ENCODE measurements at places on chromosomes 11 and 22.

DNA sequence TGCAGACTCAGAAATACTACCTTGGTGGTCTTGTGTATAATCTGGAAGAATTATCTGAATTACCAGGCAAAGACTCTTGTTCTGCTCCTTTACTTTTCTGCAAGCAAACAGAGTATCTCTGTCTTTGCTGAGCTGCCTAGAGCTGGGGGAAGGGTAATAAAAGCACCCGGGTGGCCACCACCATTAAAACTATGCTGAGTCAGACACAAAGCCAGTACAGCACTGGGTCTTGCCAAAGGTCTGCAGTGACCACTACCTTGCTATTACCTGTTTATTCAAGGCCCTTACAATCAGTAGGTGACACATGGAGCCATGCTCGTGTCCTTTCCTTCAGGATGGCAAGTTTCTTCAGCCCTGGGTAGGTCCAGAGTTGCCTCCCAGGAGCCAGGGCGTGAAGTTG, 420.6 kb upstream of the CNTN5 start:
- no peak for DNase-seq
- no peak overlapping the region for H3K4me3 ChIP-seq
- no peaks in the 10 kb centered on the region for H3K27me3 ChIP-seq
- no peaks in the 10 kb centered on the region for H3K36me3 ChIP-seq
- no peak overlapping the region for H3K27ac ChIP-seq

DNA sequence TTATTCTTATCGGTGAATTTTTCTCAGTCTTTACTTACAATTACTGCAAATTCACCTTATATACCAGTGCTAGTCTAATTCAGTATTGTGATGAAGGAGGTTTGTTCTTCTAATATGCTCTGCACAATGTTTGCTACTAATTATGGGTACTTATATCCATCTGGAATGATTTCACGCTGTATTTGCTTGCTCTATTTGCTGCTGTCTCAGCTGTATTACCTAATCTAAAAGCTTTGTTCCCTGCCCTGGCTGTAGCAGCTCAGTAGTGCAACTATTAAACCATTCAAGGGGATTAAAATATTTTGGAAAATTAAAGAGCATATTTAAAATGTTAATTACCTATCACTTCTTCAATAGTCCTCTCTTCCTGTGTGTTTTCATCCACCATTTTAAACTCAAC, 375.3 kb downstream of the LUZP2 start:
- no peak overlapping the region for H3K27ac ChIP-seq
- no peaks in the 10 kb centered on the region for H3K27me3 ChIP-seq
- H3K4me3 ChIP-seq, result no peak overlapping the region
- no peak for DNase-seq
- H3K4me1 ChIP-seq, result no peaks in the 10 kb centered on the region

GRCh38 chr22:45631140-45631840, 40.3 kb upstream of the ATXN10 start:
- no peak for DNase-seq
- no peak overlapping the region for H3K4me3 ChIP-seq
- H3K36me3 ChIP-seq, result no peaks in the 10 kb centered on the region
- H3K27ac ChIP-seq, result no peak overlapping the region

- no peak for DNase-seq
- H3K27me3 ChIP-seq, result no peaks in the 10 kb centered on the region
- H3K4me3 ChIP-seq, result no peak overlapping the region
- no peaks in the 10 kb centered on the region for H3K36me3 ChIP-seq
Observed at GRCh38 chr22:31995807-31996206, 47.3 kb upstream of the SLC5A1 start.

GRCh38 chr11:107651672-107652071, 60.2 kb downstream of the SLN start:
- no peak for DNase-seq
- no peaks in the 10 kb centered on the region for H3K36me3 ChIP-seq
- H3K4me3 ChIP-seq, result no peak overlapping the region

- H3K27me3 ChIP-seq, result no peaks in the 10 kb centered on the region
- DNase-seq, result no peak
- no peak overlapping the region for H3K4me3 ChIP-seq
- H3K36me3 ChIP-seq, result no peaks in the 10 kb centered on the region
- H3K4me1 ChIP-seq, result no peaks in the 10 kb centered on the region
Observed at GRCh38 chr22:23237841-23238240, 57.5 kb downstream of the BCR start.

DNA sequence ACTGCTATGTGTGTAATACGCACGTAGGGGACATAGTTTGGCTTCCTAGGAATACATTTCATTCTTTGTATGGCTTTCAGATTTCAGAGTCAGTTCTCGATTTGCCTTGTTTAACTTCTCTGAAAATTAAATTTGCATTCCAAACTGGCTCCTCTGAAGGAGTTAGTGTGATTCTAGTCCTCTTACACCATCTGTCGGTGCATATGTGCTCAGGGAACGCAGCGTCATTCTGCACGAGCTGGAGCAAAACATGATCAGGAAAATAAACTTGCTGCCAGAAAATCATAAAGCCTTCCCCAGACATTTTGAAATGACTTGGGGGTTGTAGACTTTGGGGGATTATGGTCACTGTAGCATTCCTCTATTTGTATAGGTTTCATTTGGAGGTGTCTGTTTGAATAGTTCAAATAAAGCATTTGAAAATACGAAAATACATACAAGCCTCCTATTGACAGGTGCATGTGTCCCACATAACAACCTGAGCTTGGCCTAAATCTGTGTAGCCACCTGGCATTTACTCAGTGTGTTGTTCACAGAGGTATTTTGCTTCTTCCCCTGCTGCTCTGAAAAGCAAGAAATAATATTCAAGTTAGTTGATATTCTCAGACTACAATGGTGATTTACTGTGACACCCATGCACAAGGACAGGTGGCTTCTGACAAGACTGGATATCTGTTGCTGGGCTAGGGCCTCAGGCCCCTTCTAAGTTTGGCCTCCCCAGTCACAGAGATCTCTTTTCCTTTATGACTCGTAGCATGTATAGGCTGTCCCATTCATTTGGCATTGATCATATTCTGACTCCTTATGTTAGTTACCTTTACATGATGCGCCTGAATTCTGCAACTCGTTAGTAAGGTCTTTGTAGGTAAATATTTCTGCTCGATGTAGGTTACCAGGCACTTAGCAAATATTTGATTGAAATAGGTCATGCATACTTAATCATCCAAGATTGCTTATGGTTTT, 81.6 kb upstream of the SORL1-AS1 start:
- no peaks in the 10 kb centered on the region for H3K4me1 ChIP-seq
- no peak for DNase-seq
- H3K27ac ChIP-seq, result no peak overlapping the region
- H3K4me3 ChIP-seq, result no peak overlapping the region
- no peaks in the 10 kb centered on the region for H3K27me3 ChIP-seq
- no peaks in the 10 kb centered on the region for H3K36me3 ChIP-seq

Measured in Peyer's patch (tissue), 4 donors.